Kidney glomerular epithelial cell (primary cell): ENCODE measurements at places on chromosomes 5 and 9.

DNA sequence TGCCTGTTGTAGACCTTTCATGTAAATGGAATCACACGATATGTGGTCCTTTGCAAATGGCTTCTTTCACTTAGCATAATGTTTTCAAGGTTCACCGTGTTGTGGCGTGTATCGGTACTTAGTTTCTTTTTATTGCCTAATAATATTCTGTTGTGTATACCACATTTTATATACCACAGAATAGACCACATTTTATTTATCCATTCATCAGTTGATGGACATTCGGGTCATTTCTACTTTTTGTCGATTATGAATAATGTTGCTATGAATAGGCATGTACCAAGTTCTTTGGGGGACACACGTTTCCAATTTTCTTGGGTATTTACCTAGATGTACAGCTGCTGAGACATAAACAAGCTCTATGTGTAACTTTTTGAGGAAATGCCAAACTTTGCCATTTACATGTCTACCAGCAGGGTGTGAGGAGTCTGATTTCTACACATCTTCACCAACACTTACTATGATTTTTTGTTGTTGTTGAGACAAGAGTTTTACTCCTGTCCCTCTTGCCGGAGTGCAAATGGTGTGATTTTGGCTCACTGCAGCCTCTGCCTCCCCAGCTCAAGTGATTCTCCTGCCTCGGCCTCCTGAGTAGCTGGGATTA, 144.7 kb downstream of the RGS3 start:
- DNase-seq, result no peak

DNA sequence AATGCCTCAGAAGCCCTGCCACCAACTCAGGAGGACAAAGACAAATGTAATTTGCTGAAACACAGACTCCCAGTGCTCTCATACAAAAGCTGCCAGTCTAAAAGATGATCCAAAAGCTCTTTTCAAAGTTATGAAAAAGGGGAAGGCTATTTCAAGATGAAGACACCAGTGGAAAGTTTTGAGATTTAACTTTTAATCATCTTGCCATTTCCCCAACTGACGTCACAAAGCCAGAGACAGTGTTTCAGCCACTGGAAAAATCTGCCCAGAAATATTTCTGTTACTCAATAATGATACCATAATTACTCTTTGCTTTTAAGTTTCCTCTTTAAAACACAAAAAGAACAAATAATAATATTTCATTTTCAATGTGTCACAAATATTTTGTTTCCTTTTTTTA, 20.9 kb downstream of the ENG start:
- no peak for DNase-seq

DNA sequence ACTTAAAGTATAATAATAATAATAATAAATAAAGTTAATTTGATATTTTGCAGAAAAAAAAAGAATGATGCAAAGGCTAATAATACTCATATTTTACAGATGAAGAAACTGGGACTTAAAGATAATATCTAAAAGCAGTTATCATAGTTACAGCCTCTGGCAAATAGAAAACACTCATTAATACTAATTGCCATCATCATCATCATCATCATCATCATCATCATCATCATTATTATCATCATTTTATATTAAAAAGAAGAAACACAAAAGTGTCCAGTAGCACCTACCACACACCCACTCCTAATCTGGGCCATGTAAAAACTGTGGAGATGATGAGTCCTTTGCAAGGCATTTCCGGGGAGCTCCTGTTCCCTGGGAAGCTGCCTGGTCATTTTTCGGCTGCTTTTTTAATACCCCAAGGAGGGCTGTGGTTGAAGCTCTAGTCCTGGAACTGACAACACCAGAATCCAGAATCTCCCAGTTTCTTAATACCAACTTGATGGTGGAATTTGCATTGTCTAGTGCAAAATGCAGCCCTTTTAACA, 70.8 kb downstream of the HTR4 start:
- no peak for DNase-seq

- DNase-seq, result peak; percentile 80
Measured at GRCh38 chr5:74651710-74652109, 11.2 kb upstream of the ENC1 start.

- no peak for DNase-seq
Measured at GRCh38 chr5:38831909-38832308, 13.9 kb upstream of the OSMR start.

DNA sequence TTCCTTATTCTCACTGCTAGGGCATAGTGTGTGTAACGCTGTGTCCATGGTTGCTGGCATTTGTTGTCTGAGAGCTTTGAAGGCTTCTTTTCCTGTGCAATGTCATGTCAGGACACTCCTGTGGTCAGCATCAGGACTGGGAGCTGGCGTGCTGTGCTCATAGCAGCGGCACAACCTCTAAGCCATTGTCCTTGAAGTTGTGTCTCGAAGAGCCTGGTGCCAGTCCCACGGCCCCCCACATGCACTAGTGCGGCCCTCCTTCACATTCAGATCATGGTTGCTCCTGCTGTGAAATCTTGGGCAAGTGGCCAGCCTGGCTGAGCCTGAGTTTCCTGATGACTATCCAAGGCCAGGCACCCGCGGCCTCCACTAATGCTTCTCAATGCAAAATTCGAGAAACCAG, 32.4 kb downstream of the PDZD2 start:
- no peak for DNase-seq

DNA sequence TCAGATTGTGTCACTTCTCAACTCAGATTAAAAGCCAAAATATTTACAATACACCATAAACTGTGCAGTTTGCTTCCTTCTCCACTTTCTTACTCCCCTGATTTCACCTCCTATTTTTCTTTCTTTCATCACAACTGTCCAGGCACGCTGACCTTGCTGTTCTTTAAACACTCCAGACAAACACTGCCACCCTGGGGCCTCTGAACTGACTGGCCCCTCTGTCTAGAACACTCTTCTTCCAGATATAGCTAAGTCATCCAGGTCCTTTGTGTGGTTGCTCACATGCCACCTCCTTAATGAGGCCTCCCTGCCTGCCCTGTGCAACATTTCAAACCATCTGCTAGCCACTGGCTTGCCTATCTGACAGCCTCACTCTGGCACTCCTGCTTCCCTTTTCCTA, 46.6 kb downstream of the ATG10 start:
- DNase-seq, result no peak

DNA sequence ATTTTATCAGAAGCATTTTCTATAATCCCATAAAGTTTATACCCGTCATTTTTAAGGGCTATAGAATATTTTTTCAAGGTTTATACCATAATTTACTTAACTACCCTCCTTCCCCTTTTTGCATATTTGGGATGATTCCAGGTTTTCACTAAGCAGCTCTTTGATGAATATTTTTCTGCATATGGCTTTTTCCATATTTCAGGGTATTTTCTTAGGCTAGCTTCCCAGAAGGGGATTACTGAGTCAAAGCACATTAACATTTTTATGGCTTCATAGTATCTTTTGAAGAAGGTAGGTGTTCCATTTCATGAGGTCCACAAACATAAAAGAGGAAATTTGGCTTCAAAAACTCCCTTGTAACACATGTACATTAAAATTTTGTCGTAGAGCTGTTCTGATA, 14.6 kb upstream of the COL15A1 start:
- DNase-seq, result no peak

GRCh38 chr5:59605915-59606314, 287.6 kb downstream of the PDE4D start:
- no peak for DNase-seq

GRCh38 chr5:111070272-111071134, 1.0 kb upstream of the TSLP start:
- DNase-seq, result no peak

DNA sequence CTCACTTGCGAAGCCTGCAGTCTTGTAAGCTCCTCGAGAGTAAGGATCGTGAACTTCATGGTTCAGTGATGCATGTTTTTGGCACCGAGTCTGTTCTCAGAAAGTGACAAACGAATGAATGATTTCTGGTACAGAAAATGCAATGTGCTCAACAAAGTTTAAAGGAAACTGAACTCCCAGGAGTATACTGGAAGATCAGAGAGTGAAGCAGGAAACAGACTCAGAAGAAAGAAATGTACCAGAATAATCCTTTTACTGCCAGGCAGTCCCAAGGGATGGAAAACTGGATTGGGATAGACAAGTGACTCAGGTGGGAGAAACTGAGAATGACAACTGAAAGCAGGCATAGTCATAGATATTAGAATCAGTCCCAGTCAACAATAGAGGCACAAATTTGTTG, 420.6 kb downstream of the CTNND2 start:
- no peak for DNase-seq

DNA sequence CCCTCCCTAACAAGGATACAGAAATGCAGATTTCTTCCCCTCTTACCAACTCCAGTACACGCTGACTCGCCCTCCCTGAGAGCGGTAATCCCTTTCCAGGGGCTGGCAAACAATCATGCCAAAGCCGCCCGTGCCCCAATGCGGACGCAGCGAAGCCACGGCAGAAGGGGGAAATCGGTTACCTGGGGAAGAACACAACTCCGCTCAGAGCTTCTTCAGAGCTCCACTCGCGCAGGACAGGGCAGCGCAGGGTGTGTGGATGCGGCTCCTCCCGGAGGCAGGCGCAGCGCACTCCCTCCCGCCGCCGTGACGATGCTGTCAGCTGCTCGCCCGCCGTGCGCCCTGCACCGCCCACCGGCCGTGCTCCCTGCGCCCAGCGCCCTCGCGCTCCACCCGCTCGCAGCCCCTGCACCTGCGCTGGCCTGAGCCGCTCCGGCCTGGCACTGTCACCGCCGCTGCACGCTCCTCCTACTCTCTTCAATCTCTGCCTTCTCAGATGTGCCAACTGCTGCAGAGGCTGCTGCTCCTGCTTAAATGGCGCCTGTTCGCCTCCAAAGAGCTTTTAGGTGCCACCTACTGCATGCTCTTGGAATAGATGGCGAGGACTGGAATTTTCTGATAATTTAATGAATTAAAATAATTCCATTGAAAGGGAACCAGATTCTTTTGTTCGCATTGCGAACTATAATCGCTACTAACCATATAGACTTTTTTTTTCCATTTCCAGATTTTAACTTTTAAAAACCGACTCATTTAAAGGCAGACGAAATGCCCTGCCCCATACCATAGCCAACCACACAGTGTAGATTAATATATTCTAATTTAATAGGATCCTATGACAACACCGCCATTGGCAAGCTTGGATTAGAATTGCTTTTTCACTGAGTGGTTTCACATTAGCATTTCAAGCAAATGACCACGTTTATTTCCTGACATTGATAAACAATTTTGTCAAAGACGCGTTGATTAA, at the start of gene DIRAS2:
DIRAS2 (minus strand) TSS at position 255 of the 970 bp plus-strand sequence. CDS start 28,997 bp downstream, outside the sequence.
- peak; percentile 87 for DNase-seq

DNA sequence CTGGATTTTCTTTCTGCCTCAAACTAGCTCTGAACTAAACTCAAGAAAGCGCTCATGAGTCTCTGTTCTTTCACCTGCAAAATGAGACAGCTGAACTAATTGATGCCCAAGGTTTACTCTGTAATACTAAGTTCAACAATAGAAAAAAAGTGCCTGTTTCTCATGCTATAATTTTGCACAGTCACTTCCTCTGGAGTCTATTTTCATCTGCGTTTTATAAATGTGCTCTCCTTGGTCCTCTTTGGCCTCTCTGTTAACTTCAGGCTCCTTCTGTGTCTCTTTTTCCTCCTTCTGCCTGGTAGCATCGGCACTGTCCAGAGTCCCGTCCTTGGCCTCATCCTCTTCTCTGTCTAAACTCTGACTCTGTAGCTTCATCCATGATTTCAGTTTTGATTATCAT, 311.9 kb upstream of the TLE4 start:
- no peak for DNase-seq

GRCh38 chr5:36669015-36669651, 62.7 kb downstream of the SLC1A3 start:
- no peak for DNase-seq

- DNase-seq, result no peak
Measured at GRCh38 chr9:127015921-127016512, 101.4 kb downstream of the RALGPS1 start.

DNA sequence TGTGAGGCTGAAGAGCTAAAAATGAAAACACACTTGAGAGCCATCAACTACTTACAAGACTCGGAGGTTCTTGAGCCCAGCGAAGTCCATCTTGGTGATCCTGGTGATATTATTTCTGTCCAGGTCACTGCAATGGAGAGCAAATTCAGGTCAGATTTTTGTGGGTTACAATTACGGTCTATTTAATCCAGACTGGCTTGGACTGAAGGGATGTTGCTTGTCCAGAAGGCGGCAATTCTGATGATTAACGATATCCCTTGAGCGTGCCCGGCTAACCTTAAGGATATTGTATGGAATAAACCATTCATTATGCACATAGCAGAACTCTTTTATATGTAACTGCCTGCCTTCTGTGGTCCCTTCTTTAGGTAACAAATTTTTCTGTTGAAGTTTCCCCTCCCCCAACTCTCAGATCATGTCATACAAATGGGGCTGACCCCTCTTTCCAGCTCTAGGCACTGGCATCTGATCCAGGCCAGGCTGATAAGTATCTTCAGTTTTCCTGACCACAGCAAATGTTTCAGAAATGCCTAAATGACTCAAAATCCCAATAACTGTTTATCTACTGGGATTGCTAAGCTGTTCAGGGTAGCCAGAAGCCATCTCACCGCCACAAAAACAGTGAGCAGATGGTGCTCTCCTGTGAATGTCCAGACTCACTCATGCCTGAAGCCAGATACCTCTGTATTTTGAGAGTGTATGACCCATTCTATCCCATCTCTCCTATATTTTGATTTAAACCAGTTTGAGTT, 49.4 kb downstream of the SLIT3 start:
- no peak for DNase-seq

DNA sequence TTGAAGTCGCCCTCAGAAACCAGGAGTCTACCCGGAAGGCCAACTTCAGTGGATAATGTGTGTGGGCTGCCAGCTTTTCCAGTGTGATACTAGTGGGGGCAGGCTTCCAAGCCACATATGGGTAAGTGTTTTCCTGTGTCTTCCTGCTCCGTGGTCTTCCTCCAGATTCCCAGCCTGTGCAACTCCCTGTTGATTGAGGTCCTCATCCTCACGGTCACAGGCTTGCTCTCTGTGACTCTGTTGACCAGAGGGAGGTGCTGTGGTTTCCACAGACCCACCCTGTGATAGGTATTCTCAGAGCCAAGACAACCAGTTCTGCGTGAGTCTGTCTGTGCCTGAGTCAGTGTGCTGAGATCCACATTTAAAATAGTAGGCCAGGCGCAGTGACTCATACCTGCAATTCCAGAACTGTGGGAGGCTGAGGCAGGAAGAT, 388.0 kb upstream of the IRX2 start:
- DNase-seq, result no peak

DNA sequence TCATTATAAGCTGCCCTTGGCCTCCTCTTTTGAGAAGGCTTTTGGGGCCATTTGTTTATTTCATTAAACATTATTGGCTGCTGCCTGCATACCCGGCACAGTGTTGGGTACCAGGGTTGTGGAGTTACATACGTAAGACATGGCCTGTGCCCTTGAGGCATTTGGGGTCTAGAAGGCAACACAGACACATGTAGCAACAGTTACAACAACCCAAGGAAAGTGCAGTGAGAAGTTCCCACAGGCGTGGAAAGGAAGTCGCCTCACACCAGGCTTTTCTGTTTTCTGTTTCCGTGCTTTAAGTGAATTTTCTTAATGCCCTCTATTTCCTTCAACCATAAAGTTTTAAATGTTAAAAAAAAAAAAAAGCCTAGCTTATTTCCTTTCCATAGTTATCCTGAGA, 47.4 kb downstream of the GALNT10 start:
- no peak for DNase-seq

DNA sequence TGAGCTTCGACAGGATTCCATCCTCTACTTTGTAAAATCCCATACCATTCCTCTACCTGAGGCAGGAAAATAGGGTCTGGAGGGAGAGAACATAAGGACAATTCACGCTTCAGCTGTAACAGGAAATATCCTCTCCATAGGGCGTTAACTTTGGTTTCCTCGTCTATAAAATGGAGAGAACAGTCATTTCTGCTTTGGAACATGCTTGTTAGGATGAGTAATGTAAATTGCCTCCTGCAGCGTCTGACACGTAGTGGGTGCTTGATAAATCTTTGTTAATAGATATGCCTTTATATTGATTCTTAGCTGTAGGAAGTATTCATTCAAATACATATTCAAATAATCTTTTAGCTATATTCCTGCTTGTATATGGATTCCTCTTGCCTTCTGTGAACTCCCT, 711 bp upstream of the SUB1 start:
- no peak for DNase-seq
